ENCODE measurements at places on chromosomes 13 and 19.

- DNase-seq, result peak; percentile 24
These were observed 415.4 kb downstream of the SLITRK5 start for GRCh38 chr13:88086577-88086976.

- peak; percentile 59 for DNase-seq
These were observed 685 bp downstream of the LENG9 start for GRCh38 chr19:54462655-54463530.

DNA sequence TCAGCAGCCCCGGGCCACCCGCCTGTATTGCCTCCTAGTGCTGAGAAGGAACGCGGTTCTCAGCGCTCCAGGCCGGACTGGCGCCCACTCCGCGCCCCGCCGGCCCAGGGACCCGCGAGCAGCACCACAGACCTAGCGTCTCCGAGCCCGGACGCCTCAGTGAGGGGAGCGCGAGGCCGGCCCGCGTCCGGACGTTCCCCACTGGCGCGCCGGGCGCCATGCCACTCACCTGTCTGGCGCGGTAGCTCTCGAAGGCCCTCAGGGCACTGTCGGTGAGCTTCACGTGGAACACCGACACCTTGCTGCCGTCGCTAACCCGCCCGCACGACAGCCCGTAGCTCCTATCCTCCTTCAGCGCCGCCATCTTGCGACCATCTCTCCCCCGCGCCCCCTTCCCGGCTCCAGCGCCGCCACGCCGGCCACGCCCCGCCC is at the start of gene ELL:
Gene ELL (minus strand): TSS at position 379 of the 432 bp plus-strand sequence. CDS start 15 bp downstream, at position 364.
- no peak for DNase-seq

GRCh38 chr19:43450545-43450997 is 14.8 kb downstream of the LYPD3 start:
- peak; percentile 66 for DNase-seq

- no peak for DNase-seq
These were observed 2.1 kb downstream of the SPATA13 start for GRCh38 chr13:24162604-24163003.

DNA sequence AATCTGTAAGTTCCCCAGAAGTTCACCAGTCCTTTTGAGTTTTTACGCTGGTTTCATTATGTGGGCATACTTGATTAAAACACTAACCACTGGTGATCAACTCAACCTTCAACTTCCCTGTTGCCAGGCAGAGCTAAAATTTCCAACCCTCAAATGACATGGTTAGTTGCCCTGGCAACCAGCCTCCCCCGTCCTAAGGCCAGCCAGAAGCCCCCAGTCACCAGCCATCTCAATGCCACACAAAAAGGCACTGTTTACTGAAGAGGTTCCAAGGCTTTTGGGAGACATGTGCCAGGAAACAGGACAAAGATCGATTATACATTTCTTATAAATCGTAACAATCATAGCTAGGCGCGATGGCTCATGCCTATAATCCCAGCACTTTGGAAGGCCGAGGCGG is 1.6 kb downstream of the ZNF649 start:
- DNase-seq, result no peak

DNA sequence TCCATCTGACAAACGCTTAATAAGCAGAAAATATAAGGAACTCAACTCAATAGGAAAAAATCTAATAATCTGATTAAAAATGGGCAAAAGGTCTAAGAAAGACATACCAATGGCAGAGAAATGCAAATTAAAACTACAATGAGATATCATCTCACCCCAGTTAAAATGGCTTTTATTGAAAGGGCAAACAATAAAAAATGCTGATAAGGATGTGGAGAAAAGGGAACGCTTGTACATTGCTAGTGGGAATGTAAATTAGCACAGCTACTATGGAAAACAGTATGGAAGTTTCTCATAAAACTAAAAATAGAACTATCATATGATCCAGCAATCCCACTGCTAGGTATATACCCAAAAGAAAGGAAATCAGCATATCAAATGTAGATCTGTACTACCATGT is 508.8 kb upstream of the GPC6 start:
- no peak for DNase-seq

GRCh38 chr13:22945321-22946226 is 235.2 kb upstream of the SGCG start:
- no peak for DNase-seq

- no peak for DNase-seq
These were observed 47.8 kb upstream of the TCF3 start for GRCh38 chr19:1699998-1700732.

GRCh38 chr19:10118960-10119359 is 739 bp downstream of the EIF3G start:
- DNase-seq, result no peak

DNA sequence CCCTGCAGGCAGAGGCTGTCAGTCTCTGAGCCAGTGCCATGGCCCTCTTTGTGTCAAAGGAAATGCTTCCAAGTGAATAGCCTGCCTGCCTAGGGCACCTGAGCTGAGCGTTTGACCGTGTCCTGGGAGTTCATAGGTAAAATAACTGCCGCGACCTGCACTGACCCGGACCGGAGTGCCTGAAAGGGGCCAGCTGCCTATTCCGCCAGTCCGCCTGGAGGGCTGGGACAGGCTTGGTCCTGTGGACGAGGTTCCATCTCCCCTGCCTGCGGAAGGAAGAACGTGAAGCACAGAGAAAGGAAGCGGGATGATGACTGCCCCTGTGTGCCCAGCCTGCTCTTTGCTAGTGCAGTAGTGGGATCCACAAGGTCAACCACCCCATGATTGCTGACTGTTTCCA is 17.5 kb upstream of the ZNF492 start:
- no peak for DNase-seq

DNA sequence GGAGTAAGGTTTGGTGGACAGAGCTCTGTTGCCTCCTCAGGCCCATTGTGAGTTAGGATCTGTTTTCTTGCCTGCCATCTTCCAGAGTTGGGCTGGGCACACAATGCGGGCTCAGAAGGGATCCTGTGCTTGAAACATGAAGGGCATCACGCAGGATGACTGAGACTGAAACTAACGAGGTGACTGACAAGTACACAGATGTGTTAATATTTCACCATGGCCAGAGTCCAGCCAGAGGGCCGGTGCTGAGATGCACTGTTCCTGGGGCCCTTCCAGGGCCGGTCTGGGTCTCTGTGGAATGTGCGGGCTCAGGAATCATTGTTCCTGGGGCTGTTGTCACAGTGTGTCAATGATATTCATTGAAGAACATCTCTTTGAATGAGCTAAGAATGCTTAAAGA is 163.7 kb downstream of the URI1 start:
- DNase-seq, result no peak

- DNase-seq, result no peak
These were observed 188.2 kb downstream of the OLFM4 start for GRCh38 chr13:53216773-53217172.

DNA sequence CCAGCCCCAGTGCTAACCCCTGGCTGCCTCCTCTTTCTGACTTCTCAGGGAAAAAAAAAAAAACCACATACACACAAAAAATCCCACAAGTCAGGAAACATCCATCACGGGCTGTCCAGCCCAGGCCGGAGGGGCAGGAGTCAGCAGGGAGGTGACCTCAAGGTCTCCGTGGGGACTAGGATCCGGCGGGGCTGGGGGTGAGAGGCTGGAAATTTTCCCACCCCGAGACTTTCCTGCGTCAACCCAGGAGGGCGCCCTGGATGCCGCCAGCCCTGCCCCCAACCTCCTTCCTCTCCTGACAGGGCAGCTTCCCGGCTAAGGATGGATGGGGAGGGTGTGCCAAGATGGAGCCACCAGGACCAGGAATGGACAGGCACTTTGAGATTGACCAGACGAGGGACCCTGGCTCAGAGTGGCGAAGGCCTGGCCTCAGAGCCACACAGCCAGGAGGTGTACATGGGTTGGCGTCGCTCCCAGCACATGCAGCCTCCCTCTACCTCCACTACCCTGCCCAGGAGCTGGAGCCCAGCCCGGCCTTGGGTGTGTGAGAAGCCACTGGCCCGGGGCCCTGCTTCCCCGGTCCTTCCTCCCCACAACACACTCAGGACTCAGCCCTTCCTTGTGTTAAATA is 33.3 kb downstream of the BLOC1S3 start:
- no peak for DNase-seq

DNA sequence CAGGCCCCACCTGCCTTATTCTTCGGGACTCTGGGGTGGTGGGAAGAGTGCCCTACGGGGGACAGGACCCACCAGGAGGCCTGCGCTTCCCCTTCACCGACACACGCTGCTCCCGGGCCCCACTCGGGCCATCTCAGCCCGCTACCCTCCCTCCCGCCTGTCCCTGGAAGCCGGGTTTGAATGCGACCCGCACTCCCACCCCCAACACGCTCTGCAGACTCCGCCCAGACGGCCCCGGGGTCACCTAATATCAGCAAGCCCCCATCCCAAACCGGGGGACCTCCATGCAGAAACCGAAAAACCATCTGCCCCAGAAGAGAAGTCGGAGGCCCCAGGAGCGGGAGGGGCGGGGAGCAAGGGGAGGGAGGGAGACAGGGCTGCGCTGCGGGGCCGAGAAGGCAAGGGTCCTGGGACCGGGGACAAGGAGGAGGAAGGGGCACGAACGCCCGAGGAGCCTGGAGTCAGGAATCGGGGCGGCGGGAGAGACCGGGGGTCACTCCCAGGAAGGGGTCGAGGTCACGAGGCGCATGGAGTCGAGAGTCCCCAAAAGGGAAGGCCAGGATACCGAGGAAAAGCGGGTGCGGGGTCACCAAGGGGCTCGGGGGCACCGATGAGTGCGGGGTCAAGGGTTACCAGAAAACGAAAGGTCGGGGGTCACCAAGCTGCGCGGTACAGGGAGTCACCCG is 766 bp downstream of the SBNO2 start:
- no peak for DNase-seq

- peak; percentile 86 for DNase-seq
These were observed 58.3 kb downstream of the KLF2 start for GRCh38 chr19:16382775-16383543.

GRCh38 chr19:36331353-36332228 is 47.4 kb downstream of the ZFP14 start:
- peak; percentile 94 for DNase-seq

DNA sequence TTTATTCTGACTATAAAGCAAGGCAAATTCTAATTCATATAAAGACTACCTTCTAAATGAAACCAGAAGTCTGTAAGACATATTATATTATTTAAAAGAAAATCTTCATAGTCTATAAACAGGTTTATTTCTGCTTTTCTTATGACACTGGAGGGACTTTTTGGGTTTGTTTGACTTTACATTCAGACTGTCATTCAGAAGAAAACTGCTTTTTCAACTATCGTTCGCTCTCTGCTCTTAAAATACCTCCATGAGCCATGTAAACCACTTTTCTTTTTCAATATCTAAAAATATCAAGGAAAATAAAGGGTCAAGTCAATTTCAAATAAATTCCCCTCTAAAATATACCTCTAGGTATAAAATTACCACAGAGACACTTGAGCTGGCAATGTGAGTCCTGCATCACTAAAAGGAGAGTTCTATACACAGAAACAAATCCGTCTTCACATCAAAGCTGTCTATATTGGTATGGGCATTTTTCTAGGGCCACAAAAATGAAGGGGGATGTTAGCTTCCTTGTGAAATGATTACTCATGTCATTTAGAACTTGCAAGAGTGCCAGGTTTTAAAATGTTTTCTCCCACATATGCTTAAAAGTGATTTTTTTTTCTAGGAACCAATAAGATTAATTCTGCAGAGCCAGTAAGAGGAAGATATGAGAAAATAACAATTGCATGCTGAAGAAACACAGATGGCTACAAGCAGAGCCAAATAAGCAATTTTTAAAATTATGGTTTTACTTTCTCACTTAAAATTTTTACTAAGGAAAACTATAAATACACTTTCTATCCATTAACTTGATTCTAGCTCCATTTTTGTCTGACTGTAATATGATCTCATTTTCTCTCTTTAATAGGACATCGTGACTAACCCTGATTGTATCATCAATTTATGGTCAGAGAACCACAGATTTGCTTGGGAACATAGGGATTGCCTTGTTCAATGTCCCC is 181.8 kb downstream of the TBC1D4 start:
- DNase-seq, result peak; percentile 8

GRCh38 chr13:113927661-113928581 is 46.0 kb downstream of the C13orf46 start:
- DNase-seq, result peak; percentile 98

DNA sequence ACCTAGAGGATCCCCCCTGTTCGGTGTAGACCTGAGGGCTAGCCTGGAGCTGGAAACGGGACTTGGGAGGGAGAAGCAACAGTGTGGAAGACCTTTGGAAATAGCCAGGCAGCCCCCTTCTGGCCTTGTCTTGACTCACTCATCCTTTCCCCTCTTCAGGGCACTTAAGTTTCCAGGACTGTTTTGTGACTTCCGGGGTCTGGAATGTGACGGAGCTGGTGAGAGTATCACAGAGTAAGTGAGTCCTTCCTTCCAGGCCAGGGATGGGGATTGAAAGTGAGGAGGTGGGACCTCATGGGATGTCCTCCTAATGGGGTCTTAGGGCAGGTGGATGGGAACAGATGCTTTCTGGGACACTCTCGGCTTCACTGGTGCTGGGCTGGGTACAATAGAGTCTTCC is 29.4 kb downstream of the LYL1 start:
- DNase-seq, result no peak

- DNase-seq, result no peak
These were observed 419.9 kb upstream of the PRR20A start for GRCh38 chr13:56720841-56721240.

GRCh38 chr13:43303033-43303729 is 279.8 kb downstream of the DNAJC15 start:
- peak; percentile 82 for DNase-seq

GRCh38 chr19:41921577-41922576 is 6.4 kb downstream of the ERFL start:
- no peak for DNase-seq

DNA sequence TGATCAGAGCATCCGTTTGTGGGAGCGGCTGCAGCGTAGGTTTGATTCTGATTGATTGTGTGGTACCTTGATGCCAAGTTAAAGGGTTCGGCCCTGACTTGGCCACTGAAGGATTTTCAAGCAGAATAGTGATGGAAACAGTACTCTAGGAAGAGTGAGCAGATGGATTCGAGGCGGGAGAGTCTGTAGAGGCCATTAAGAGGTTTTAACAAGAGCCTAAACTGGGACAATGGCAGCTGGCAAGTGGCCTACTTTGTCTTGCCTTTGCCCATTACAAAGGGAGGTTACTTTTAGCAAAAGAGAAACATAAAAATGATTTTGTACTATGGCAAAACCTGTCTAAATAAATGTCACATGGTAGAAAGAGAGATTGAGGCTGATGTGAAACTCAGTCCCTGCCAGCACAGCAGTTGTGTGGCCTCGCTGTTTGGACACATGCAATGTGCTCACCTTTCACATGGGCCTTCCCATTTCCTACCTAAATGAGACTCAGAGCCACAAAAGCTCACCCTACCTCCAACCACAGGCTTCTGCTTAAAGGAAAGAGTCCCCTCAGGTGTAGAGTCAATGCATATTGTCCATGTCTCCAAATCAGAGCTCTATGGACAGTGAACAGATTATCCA is 62.4 kb upstream of the RAP2A start:
- no peak for DNase-seq

DNA sequence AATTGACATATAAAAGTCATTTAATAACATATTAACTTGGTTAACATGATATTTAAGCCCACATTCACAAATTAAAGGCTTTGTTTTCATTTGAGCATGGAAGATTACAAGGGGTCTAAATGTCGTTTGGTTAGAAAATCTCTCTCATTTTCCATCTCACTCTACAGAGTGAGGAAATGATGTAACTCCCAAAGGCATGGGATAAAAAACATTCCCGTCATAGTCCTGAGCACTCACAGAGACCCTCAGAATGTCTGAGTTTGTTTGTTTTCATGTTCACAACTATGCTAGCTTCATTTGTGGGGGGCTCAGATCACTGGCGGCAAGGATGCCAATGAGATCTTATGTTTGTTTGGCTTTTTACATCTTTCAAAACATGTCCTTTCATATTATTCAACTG is 307.5 kb downstream of the TBC1D4 start:
- DNase-seq, result no peak

All from fibroblast of gingiva (primary cell).